Central memory CD4-positive, alpha-beta T cell (primary cell): ENCODE measurements at places on chromosomes 12 and 14.

GRCh38 chr12:5023842-5024241 is 19.8 kb upstream of the KCNA5 start:
- DNase-seq, result no peak

DNA sequence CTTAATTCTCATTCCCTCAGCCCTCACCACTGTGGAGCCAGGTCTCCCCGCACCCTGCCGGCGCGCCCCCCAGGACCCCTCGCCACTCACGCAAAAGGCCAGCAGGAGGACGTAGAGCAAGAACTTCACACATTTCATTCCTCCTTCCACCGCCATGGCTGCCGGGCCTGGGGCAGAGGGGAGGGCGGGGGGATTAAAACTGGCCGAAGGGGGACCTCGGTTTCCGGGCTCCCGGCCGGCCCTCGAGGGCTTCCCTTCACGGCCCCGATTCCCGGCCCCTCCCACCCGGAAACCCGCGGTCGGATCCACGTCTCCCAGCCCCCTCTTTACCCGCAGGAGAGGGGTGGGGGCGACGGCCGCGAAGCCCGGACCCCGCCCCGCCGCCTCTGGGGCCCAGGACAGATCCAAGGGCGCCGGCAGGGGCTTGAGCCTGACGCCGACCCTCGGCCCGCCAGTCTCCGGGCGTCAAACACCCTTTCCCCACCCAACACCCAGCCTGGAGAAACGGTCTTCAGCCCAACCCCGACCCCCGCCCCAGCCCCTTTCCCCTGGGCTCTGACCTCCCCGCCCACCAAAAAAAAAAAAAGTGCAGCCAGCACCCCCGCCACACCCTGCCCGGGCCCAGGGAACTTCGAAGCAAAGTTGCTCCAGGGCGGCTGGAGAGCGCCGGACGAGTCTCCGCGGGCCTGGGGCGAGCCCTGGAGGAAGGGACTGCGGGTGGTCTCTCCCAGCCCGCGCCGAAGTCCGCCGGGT is 447 bp downstream of the CD63 start:
- no peak for DNase-seq

GRCh38 chr14:33934938-33935337 is 15.9 kb downstream of the EGLN3 start:
- DNase-seq, result no peak

DNA sequence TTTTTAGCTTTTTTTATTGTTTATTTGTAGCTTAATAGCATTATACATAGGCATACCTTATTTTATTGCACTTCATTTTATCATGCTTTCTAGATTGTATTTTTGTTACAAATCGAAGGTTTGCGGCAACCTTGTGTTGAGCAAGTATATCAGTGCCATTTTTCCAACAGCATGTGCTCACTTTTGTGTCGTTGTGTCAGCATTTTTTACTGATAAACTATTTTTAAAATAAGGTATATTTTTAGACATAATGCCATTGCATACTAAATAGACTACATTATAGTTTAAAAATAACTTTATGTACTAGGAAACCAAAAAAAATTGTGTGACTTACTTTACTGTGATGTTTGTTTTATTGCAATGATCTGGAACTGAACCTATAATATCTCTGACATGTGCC is 56.2 kb upstream of the RESF1 start:
- no peak for DNase-seq

GRCh38 chr14:61872452-61872851 is 110.2 kb downstream of the SNAPC1 start:
- DNase-seq, result no peak

GRCh38 chr12:14896521-14897169 is 11.0 kb upstream of the MGP start:
- DNase-seq, result no peak

- DNase-seq, result peak; percentile 57
These were observed 7.1 kb downstream of the RHOF start for GRCh38 chr12:121786440-121786825.

- no peak for DNase-seq
These were observed 16.4 kb upstream of the SAMD4A start for GRCh38 chr14:54550514-54550913.

- DNase-seq, result no peak
These were observed 93.2 kb downstream of the EMP1 start for GRCh38 chr12:13289653-13290289.

GRCh38 chr14:83842547-83842946 is 1687.4 kb upstream of the FLRT2 start:
- no peak for DNase-seq

DNA sequence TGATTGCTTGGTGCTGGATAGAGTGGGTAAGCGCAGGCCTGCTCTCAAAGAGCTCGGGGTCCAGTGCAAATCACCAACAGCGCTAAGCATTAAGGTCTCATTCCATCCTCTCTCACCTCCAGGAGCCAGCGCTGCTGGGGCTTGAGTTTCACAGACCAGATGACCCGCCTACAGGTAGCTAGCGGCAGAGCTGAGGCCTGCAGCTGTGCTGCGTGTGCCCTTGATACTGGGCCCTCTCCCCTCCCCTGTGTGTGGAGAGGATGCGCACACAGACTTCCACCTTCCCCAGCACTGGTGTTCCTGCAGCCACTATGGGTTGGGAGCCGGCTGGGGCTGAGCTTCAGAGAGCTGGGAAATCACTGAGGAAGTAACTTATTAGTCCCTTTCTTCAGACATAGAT is 149.9 kb downstream of the CALM1 start:
- DNase-seq, result no peak

- no peak for DNase-seq
These were observed 110.1 kb downstream of the RBM19 start for GRCh38 chr12:113855998-113856397.

DNA sequence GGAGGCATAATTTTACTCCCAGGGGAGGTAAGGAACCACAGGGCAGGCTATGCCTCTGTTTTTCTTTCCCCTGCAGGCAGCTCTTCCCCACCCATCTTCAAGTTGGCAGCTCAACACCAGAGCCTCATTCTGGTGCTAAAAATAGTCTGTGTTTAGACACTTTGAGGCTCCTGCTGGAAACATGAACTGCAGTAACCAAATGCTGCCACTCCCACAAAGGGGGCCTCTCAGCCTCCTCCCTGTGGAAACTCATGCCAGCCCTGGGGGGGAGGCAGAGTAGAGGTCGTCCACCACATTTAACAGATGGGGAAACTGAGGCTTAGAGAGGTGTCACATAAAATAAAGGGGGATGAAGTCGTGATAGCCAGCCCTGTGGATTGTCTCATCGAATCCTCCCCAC is 61.4 kb downstream of the WSCD2 start:
- no peak for DNase-seq

DNA sequence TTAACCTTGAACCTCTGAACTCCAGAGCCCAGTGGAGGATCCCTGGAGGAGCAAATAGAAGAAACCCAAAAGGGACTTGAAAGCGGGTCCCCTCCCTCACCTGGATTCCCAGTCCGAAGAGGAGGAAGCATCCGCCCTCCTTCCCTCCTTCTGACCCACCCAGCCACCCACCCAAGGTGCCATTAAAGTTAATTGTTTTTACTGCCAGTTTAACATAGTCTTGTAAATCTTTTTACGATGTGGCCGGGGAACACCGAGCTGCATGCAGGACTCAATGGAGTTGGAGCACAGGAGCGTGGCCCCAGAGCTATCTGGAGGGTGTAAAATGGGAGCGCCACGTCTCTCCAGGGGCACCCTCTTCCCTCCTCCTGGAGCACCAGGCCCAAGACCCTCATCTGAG is 49.9 kb upstream of the TBX3 start:
- no peak for DNase-seq

DNA sequence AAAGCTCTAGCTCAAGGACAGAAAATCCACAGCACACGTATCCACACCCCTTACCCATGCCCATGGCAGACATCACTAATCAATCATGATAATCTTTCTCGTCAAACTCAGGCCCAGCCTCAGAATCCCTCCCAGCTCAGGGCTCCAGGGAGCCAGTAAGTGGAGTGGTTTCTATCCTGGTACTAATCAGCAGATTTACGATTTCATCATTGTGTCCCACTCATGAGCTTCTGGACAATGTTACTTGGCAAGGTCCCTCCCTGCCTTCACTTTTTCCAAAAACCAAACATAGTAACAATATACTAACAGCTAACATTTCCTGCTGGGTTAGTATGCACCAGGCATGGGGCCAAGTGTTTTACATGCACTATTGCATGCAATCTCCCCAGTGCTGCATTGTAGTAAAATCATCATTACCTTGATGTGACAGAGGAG is 45.8 kb upstream of the NCOR2 start:
- no peak for DNase-seq

DNA sequence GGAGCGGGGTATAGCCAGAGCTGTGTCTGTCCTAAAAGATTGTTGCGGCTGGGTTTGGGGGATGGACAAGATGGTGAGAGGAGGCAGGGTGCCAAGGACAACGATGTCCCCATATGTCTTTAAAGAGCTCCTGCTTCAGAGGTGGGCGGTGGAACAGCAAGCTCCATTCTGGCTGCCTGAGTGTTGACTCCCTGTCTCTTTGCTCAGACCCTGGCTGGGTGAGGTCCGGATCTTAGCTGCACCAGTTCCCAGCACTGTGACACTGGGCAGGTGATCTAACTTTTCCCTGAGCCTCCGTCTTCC is 8.3 kb upstream of the WSCD2 start:
- DNase-seq, result no peak

DNA sequence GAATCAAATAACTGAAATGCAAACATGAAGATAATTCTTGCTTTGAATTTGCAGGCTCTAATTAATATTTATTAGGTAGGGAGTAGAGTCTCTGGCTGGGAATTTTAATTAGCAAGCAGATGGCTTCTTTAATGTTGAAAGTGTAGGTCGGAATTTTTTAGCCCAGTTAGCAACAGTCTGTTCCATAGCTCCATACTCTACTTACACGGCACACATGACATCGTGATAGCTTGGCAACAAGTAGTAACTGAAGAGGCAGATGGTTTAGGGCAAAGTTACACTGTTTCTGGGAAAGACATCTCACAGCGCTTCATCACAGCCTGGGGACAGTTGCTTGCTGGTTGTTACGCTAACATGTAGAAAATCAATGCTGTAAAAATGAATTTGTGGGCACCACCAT is 710.7 kb downstream of the GALC start:
- DNase-seq, result no peak

GRCh38 chr12:92539110-92539749 is 163.6 kb upstream of the PLEKHG7 start:
- DNase-seq, result no peak

DNA sequence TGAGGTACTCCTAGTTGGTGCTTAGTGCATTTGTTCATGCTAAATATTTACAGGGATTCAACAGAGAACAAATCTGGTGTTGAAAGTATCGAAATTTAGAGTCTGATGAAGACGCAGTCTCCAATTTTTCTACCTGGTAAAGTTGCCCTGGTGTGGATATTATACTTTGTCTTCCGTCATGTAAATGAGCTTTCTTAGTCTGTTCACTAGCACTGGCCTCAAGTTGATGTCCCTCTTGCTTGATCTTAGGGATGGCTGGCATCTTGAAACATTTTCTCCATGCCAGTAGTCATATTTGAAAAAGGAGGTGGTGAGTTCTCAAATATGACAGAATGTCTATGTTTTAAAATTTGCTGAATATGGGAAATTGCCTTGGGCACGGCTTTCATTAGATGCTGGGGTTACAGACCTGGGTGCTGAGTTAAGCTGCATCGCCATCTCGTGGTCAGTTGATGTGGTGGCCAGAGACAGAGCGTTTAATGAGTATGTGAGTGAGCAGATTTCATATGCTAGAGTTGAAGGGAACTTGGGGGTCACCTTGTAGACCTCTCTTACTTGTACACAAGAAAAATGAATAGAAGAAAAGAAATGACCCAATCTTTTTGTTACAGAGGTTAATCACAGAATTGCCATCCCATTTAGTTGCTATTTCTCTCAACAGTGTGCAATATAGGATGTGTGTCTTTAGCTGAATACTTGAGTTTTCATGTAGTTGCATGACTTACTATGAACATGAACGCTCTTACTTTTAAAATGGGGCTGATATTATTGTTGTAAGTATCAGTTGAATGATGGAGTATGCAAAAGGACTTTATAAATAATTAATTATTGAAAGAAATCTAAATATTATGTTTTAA is 172.8 kb upstream of the DCN start:
- DNase-seq, result peak; percentile 8

- no peak for DNase-seq
These were observed 32.1 kb downstream of the SLC7A8 start for GRCh38 chr14:23151342-23151741.

GRCh38 chr12:24507827-24508226 is 441.1 kb downstream of the BCAT1 start:
- no peak for DNase-seq

DNA sequence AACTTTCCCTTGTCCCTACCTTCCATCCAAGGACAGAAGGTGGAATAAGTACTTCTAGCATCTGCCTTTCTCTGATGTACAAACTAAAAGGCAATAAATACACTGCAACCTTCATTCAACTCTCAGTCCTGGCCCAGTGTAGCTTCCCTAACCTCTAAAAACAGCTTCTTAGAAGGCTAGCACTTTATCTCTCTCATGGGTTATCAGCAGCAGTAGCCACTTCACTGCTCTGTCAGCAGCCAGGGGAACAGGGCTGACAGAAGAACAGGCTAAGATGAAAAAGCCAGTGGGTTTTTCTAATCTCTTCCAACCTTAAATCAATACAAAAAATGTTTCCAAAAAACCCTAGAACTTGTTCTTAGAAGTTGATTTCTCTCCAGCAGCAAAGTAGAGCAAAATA is 13.2 kb downstream of the BAZ2A start:
- DNase-seq, result no peak

- DNase-seq, result no peak
These were observed 31.3 kb downstream of the RILPL1 start for GRCh38 chr12:123502163-123502704.

DNA sequence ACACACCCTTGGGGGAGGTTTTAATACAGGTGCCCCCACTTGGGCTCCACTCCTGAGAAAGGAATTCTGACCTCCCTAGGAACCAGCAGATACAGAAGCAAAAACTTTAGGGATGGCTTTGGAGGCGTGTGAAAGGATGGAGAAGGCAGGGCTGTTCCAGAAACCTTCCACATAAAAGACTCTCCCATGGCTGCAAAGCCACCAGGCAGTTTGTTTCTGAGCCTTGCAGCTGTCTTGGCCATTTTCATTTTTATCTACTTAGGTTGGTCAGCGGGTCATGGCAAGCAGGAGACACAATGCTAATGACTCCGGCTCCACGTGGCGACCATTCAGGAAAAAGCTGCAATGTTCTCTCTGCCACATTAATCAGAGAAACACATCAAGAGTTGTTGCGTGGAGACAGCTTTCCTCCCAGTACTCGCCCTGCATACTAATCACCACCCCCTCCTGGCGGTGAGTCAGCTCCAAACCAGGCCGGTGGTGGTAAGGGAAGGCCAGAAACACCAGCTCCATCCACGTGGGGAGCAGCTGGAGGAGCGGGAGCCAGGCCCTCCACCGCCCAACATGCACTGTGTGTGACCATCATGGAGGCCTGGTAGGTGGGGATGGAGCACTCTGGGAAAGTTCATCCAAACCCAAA is 30.9 kb upstream of the IRF2BPL start:
- DNase-seq, result peak; percentile 17
